ENCODE measurements at places on chromosomes 5 and 9. TPM values are rescaled to one million over a fixed set of nuclear protein-coding genes. Genes with fewer than 3 reads are reported as not detected.

DNA sequence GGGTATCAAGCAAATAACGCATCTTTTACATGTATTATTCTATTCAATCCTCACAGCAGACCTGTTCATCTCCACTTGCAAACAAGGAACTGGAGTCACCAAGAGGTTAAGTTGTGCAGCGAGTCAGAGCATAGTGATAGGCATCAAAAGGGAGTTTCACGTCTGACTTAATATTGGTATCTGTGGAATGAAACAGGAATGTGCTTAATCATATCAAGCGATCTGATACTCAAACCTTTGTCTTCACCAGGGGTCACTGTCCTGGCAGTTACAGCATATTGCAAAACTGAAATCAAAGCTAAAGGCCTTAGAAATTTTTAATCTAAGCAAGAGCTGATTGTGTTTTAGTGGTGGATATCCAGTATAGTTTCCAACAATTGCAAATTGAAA lies 271.6 kb downstream of the PLK2 start:
- no peak for DNase-seq

CYFIP2 gene
- 325 TPM for total RNA-seq

GRCh38 chr9:92971121-92971520 lies 23.8 kb downstream of the FGD3 start:
- no peak for DNase-seq

GADD45G gene
- 1.4 TPM for total RNA-seq

TTLL11 gene
- total RNA-seq: 2.5 TPM

- DNase-seq: no peak
Observed at GRCh38 chr9:114196117-114196516, 40.8 kb downstream of the COL27A1 start.

DNA sequence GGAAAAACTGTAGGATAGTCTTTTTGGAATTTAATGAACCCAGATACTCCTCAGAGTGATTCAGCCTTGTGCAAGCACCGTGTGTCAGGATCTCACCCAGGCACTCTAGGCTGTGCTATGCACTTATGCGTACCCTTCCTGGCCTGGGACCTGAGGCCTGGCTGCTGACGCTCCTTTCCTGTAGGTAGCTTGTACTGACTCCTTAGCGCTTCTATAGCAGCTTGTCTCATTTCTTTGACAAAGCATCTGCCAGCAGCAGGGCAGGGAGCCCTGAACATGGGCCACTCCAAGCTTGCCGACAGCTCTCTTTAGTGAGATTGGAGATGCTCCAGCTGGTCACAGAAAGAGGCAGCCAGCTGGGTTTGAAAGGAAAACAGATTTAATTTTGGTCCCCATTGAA lies 147.3 kb downstream of the SGCD start:
- no peak for DNase-seq

DNA sequence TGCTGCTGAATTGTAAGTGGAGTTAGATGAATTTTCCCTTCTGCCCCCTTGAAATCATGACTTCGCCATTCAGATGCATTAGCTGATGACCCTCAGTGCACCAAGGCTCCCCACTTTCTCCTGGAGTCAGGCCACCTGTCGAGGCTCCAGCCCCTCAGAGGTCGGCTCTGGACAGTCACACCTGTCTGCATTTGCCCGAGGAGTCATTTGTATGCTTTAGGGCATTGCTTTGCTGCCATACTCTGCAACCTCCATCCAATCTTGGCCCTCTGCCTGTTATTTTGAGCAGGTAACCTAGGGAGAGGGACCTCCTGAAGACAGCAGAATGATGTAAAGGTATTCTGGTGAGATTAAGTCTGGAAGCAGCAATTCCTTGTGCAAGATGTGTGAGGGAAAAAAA lies 144.8 kb downstream of the MACROH2A1 start:
- no peak for DNase-seq

DNA sequence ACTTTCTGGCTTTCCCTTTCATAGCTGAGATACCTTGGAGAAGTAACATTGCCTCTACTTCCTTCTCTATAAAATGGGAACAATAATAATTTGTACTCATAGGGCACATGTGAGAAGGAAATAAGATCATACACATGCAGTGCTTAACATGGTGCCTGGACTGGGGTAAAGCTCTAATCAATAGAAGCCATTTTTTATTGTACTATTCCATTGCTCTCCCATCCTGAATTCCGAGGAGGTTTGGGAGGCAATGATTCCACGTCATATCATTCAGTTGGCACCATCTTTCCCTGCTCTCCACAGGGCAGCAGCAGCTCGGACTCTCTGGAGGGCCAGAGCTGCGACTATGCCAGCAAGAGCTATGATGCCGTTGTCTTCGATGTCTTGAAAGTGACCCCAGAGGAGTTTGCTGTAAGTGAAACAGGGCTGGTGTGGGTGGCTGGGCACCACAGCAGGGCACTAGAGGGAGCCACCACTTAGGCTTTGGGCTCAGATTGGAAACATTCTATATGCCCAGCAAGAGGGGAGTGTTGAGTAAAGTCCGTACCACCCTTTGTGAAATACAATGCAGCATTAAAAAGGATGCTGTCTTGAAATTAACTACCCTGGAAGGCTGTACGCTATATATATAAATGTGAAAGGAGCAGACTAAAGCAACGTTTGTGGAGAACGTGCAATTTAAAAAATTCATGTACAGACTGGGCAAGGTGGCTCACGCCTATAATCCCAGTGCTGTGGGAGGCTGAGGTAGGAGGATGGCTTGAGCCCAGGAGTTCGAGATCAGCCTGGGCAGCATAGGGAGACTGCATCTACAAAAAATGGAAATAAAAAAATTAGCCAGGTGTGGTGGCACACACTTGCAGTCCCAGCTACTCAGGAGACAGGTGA lies 51.2 kb downstream of the RALGPS1 start:
- peak; percentile 29 for DNase-seq

DNA sequence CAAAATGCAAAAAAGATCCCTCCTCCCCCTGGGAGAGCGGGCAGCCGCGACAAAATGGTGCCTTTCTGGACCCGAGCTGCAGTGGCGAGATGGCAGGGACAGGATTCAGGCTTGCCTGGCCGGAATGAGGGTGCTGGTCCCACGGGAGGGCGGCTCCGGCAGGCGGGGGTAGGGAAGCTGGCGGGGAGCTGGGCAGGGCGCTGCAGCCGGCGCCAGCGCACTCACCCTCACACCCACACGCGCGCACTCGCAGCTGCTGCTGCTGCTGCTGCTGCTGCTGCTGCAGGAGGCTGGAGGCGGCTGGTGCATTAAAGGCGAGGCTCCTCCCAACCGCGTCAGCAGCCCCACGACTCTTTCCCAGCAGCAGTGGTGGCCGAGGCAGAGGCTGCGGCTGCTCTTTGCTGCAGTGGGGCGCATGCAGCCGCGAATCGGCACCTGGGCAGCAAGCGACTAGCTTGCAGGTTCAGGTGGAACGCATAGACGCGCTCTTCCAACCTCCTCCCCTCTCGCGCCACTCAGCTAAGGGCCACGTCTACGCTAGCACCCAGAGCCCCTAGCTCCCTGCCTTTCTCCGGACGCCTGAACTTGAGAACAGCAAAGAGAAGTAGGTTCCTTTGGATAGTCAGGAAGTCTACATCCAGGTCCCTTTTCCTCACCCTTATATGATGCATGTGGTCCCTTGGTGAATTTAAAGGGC lies at the start of gene PPP2R2B:
TSS of gene PPP2R2B (minus strand) at position 282 of the 697 bp plus-strand sequence.
- peak; percentile 67 for DNase-seq

KIF3A gene
- total RNA-seq: 10.7 TPM

DNA sequence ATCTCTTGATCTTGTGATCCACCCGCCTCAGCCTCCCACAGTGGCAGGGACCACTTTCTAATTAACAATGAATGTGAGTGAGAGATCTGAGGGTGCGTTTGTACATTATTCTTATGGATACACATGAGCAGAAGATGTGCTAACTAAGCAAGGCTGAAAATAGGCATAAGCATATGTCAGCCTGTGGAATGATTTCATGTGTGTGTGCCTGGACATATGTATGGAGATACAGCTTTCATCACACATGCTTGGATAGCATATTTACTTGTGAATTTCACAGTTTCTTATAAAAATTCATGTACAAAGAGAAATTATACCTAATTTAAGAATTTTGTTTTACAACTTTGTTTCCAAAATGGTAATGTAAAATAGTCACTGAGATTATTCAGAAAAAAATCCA lies 565.6 kb downstream of the MTRR start:
- no peak for DNase-seq

RNF180 gene
- total RNA-seq: not detected

GRCh38 chr5:17743580-17744435 lies 109.5 kb downstream of the TAF11L14 start:
- no peak for DNase-seq

DNA sequence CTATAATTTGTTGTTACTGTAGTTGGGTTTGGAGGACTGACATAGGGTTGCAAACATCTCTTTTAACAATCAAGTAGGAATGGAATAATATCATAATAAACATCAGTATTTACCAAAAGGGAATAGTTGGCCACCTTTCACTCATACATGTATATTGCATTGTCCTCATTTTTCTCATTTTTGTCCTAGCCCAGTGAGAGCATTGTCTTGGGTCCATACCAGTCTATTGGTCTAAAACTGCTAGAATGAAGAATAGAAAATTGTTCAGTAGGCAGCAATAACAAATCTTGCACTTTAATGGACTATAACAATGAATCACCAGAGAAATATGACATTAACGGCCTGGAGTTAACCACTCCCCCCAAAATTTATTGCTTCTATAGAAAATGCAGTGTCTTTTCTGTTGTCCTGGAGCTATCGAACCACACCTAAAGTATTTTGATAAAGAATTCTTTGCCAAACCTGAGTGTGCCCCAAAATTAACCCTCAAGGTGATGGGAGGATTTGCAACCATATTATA lies 80.9 kb upstream of the IL33 start:
- DNase-seq: no peak

GRCh38 chr5:175809531-175810121 lies 61.8 kb upstream of the CPLX2 start:
- no peak for DNase-seq

CDK9 gene
- total RNA-seq: 94.2 TPM

DNA sequence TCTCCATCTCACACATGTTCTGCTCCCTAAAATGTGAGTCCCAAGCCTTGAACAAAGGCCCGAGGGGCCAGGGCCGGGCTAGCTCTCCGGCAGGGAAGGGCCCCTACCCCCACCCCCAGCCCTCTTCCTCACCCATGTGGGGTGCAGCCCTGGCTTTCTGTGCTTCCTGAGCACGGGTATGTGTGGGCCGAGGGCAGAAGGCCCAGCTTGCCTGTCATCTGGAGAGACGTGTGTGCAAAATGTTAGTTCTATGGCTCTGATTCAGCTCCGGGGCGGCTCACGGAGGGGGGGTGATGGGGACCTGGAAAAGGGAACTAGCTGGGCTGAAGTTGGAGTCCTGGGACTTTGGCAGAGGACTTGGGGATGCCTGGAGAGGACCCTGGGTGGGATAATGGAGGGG lies 90.3 kb upstream of the ARAP3 start:
- no peak for DNase-seq

DNA sequence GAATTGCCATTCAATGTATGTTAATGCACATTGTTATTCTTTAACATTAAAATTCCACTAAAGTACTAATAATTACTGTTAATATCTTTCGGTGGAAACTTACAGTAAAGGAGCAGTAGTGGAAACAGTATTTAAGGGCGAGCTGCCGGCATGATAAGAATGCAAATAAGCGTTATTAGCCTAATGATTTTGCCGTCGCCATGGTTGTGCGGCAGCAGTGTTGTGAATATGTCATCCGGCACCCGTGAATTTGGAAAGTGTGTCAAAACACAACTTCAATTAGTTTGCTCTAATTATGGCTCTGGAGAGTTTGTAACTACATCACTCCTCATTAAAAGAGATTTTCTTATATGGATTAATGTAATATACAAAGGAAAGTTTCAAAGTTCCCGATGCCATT lies 81.4 kb downstream of the MVB12B start:
- DNase-seq: no peak

NR3C1 gene
- total RNA-seq: 51.2 TPM

ZBTB34 gene
- 4.4 TPM for total RNA-seq

Measured in activated naive CD8-positive, alpha-beta T cell treated with anti-CD3 and anti-CD28 coated beads for 36 hours (primary cell).